ENCODE measurements at places on chromosomes 11 and 22.
A peak's percentile ranks its signal among the peaks of the same experiment; 100 is the strongest.

DNA sequence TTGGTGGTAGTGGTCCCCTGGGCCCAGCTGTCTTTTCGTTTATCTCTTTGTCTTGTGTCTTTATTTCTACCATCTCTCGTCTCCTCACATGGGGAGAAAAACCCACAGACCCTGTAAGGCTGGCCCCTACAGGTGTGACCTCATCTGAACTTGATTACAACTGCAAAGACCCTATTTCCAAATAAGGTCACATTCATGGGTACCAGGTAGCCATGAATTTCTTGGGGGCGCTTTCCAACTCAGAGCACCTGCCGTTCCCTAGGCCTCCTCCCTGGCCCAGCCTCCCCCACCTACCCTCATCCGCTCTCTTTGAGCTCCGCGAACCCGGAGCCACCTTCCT, 14.0 kb upstream of the RRP7A start:
- DNase-seq = no peak

GRCh38 chr11:117818041-117818873, 6.3 kb downstream of the FXYD2 start:
- peak; percentile 47 for DNase-seq

GRCh38 chr11:12979928-12980689, 29.0 kb upstream of the RASSF10 start:
- no peak for DNase-seq

DNA sequence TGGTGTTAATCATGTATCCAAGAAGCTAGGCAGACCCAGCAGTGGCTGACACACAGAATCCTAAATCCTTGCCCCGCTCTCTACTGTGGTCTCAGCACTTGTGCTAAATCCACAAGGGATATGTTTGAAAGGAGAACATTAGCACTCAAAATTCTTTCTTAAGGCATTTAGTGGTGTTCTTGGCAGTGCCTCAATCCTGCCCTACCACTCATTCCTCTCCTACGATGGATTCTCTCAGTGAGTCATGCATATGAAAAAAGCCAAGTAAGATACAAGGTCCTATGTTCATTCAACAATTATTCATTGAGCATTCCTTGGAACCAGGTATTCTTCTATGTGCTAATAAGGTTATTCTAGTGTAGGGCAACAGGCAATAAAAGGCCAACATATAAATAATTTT, 31.2 kb downstream of the RRP8 start:
- peak; percentile 61 for DNase-seq

GRCh38 chr11:69396948-69397307, 84.5 kb upstream of the LINC01488 start:
- no peak for DNase-seq

GRCh38 chr22:23190526-23190925, 10.2 kb downstream of the BCR start:
- no peak for DNase-seq

- DNase-seq = no peak
Measured at GRCh38 chr11:116826751-116827431, 2.8 kb upstream of the APOC3 start.

DNA sequence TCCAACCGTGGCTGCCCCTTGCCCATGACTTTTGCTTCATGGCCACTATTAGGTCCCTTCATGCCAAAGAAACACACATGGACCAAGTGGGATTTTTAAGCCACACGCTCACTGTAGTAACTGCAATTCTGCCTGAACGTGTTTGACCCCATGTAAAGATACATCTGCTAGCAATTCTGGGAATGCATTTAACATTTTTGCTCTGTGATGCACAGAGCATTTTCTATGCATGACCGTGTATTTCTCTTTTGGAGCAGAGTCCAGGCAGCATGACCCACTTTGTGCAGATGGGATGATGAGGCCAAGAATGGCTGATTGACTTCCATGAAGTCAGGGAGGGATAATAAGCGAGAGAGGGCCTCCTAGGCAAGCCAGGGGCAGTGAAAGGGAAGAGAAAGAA, 108.5 kb downstream of the TP53I11 start:
- DNase-seq = peak; percentile 93

DNA sequence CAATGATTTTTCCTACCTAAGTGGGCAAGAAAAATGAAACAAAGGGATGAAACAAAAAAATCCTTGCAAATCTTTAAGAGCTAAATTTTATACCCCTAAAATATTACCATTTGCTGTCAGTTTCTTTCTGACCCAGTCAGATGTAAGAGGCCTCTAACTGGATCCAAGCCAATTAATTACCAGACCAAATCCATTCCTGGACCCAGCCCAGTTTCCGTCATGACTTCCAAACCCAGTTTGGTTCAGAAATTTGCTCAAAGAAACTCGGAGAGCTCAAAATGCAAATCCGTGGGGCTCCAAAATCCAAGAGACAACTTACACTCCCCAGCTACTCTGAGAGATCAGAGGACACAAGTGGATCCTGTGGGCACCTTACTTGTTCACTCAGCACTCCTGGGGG, 46.8 kb downstream of the TRIM44 start:
- DNase-seq = no peak

DNA sequence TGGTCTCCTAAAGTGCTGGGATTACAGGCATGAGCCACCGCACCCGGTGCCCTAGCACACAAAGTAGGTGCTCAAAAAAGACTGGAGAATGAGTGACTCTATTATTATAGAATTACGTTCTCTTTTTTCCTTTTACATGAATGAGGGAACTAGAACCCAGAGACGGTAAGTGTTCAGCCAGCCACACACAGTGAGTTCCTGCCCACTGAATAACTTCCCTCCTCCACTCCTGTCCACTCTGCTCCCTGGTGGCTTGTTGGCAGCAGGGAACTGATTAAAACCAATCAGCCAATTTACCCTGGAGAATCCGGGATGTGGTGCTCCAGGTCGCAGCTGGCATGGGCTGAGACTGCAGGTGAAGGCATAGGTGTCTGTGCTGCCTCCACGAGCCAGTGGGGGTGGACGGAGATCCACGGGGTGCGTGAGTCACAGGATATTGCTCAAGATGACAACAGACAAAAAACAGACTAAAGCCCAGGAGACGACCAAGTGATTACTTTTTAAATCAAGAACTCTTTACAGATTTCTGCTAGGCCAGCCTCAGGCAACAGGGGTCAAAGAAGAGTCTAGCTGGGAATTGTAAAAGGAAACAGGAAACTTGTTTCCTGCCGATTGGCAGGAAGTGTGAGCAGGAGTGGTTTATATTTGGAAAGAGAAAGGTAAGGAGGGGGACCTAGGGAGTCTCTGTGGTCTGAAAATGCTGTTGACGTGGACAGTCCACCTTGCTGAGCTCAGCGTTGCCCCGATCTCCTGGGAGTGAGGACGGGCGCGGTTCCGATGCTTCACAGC, 95.2 kb upstream of the TP53I11 start:
- peak; percentile 43 for DNase-seq

DNA sequence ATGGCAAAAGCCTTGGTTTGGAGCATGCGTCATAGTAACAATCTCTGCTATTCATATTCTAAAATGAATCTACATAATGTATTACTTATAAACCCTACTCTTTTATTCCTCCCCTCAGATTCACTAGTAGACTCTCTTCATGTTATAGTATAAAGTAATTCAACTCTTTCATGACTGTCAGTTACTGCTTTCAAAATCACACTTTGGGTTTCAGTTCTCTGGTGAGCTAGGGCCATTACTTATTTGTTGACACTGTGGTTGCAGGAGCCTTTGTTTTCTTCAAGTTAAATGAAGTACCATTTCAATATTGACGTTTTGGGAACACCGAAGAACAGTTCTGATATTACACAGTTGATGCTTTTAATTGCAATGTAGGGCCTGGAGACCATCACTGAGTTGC, 378.4 kb downstream of the DDX10 start:
- no peak for DNase-seq

GRCh38 chr11:119828819-119829218, 99.8 kb upstream of the NECTIN1 start:
- no peak for DNase-seq

- no peak for DNase-seq
Measured at GRCh38 chr22:39992088-39992826, 2.5 kb upstream of the FAM83F start.

- peak; percentile 55 for DNase-seq
Measured at GRCh38 chr22:35947794-35948425, 80.7 kb downstream of the RBFOX2 start.

GRCh38 chr11:111329306-111330204, 31.2 kb downstream of the POU2AF3 start:
- DNase-seq = no peak

DNA sequence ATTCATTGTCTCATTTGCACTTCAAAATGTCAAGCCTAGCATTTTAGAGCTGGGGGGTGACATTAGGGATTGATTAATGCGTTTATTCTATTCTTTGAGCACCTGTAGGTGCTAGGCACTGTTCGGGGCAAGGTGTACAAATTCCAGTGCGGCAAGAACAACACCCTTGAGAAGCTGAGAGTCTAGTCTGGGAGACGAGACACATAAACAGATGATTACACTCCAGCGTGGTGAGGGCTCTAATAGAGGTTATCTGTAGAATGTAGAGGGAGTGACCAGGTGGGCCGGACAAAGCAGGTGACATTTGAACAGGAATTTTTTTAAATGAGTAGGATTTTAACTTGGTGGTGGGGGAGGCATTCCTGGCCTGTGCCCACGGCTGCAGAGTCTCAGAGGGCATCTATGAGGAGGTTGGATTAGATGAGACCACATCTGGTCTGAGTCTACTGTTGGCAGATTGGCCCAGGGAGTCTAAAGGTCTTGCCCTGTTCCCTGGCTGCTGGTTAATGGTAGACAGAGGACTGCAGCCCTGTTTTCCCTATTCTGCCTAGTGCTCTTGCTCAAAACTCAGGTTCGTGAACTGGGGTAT, 970 bp downstream of the CAT start:
- DNase-seq = no peak

DNA sequence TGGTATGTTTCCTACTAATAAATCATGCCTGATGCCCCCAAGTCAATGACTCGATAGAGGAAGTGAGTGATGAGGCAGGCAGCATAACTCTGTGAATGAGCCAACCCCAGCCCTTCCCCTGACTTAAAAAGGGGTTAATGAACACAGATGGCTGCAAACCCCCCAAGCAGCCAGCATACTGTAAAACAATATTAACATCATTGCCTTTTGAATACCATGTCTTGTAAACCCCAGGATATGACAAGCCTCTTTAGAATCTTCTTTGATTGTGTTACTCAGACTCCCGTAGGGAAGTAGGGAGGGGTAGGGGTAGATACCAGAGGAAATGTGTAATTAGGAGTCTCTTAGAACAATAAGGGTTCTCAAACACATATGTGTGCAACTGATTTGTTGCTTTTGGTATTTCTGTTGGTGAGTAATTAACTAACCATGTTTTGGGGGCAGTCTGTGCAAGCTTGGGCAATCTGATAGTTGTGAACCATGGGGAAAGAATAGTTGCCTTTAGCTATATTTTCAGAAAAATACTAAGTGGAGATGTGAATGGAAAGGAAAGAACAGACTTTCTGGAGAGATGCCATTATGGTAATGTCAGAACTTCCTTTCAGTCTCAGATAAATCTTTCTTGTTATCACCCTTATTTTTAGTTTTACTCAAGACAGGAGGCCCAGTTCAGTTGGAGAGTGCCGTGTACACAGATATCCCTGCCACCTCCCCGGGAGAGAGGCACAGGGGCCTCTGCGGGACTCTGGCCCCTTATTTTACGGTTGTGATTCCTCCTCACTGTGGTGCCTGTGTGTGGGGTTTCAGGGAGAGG, 701.8 kb downstream of the NTM start:
- DNase-seq = peak; percentile 98

DNA sequence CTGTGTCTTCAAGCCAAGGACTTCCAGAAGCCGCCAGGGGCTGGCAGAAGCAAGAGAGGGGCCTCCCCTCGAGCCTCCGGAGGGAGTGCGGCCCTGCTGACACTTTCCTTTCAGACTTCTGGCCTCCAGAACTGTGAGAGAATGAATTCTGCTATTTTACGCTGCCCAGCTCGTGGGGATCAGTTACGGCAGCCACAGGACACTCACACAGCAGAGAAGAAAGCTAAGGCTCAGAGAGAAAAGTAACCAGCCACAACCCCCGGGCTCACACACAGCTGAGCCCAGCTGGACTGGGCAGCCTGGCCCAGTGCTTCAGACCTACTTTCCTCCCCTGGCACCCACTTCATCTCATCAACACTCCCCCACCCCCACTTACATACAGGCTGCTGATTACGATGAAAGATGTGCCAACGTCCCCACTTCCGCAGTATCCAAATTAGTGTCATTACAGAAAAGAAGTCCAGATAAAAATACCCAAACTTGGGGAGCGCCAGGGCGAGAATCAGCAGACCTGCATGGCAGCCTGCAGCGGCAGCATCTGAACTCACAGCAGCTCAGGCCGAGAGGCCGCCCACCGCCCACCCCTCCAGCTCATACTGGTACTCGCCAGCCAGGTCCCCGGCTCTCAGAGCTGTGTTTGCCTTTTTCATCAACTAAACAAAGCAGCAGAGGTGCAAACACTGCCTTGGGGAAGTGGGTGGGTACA, 15.3 kb downstream of the PHF21B start:
- DNase-seq = no peak

- no peak for DNase-seq
Measured at GRCh38 chr11:129804012-129804411, 11.6 kb upstream of the TMEM45B start.

All from EL (cell line).